CMK (cell line): ENCODE measurements at places on chromosomes 11 and 22.

GRCh38 chr22:31343235-31344191, 2.6 kb downstream of the PATZ1 start:
- DNase-seq = peak; percentile 41

GRCh38 chr11:103659206-103659618, 377.2 kb upstream of the DDI1 start:
- DNase-seq = no peak

DNA sequence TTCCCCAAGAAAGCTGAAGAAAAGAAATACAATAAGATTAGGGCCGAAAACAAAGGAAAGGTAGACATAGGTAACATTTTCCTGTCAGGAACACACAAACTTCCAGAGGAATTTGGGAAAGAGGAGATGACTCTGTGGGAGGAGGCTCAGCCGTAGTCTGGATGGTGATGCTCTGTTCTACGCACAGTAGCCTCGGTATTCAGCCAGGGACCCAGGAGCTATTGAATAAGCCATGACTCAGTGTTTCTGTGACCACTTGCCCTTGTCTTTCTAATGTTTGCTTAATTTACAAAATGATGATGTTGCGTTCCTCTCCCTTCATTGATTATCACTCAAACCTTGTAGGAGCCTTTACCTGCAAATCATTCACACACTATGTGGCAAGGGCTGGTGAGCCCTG, 745.0 kb downstream of the NTM start:
- no peak for DNase-seq

DNA sequence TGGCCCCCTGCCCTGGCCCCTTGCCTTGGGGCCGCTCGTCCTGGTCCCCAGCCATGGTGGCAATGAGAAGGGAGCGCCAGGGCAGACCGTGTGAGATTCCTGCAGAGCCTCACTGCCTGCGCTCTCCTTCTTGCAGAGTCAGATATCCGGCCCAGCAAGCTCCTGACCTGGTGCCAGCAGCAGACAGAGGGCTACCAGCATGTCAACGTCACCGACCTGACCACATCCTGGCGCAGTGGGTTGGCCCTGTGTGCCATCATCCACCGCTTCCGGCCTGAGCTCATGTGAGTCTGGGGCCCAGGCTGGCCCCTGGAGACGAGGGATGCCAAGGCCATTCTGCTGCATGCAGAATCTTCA, 114.1 kb downstream of the MICAL2 start:
- DNase-seq = peak; percentile 96

- no peak for DNase-seq
Observed at GRCh38 chr22:39292031-39292462, 27.4 kb downstream of the RPL3 start.

DNA sequence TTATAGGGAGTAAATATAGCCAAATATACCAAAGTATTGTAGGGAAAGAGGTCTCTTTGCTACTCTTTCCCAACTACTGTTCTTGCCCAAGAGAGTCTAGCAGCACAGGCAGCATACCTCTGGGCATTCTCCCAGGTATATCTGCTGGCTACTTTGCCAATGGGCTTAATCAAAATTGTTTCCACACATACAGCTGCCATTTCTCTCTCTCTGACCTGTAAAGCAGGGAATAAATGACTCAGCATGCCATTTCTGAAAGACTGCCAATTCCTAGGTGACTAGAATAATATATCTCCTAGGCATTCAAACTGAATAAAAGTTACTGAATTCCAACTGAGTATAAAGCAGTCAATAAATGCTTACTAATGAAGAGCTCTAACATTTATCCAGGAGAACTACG, 44.6 kb downstream of the RDX start:
- DNase-seq = no peak

DNA sequence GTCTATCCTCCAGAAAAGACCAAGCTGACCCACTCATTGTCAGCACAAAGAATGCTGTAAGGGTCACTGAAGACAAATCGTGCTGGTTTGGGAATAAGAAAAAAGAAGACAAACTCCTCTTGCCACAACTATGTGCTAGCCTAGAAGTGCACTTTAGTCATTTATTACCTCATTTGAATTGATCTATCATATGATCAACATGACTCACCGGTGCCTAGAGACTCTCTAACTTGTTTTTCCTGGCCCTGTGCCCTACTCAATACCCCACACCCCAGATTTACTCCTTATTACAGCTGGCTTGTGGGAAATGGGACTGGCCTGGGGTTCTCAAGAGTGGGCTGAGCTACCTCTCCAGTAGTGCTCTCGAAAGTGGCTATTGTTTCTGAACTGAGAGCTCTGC, 35.9 kb upstream of the HORMAD2 start:
- no peak for DNase-seq

- no peak for DNase-seq
Observed at GRCh38 chr22:17105143-17106129, 15.7 kb downstream of the TMEM121B start.

- DNase-seq = no peak
Observed at GRCh38 chr11:6129011-6129410, 21.5 kb downstream of the OR56B4 start.

- DNase-seq = no peak
Observed at GRCh38 chr11:129637983-129638776, 177.5 kb upstream of the TMEM45B start.

GRCh38 chr22:37355174-37355573, 72.1 kb downstream of the ELFN2 start:
- no peak for DNase-seq
